Osteocyte (in vitro differentiated cells): ENCODE measurements at places on chromosomes 13 and 19. TPM values are rescaled to one million over a fixed set of nuclear protein-coding genes. Genes with fewer than 3 reads are reported as not detected.

GRCh38 chr13:102183509-102184182 lies 218.2 kb downstream of the FGF14 start:
- no peak overlapping the region for H3K4me3 ChIP-seq
- no peak for DNase-seq

- H3K27ac ChIP-seq, result peak overlapping the region; percentile 64
- H3K36me3 ChIP-seq, result peaks cover 2% of the 10 kb centered on the region
- H3K27me3 ChIP-seq, result no peaks in the 10 kb centered on the region
- no peak for DNase-seq
These were observed 27.2 kb downstream of the GPX4 start for GRCh38 chr19:1130771-1131717.

DNA sequence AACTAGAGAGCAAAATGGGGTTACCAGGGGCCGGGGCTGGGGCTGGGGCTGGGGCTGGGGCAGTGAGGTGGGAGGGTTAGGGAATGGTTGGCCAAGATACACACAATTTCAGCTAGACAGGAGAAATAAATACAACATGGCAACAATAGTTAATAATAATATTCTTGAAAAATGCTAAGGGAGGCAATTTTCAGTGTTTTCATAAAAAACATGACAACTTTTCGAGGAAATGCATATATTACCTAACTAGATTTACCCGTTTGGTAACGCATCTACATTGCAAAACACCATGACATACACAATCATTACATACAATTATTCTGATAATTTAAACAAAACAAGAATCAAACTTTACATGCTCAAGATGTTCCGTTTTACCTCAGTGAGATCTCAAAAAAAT lies 12.2 kb downstream of the RFPL4AL1 start:
- H3K27me3 ChIP-seq, result no peaks in the 10 kb centered on the region
- no peak for DNase-seq
- no peak overlapping the region for H3K27ac ChIP-seq
- H3K4me1 ChIP-seq, result no peaks in the 10 kb centered on the region
- no peak overlapping the region for H3K4me3 ChIP-seq

DNA sequence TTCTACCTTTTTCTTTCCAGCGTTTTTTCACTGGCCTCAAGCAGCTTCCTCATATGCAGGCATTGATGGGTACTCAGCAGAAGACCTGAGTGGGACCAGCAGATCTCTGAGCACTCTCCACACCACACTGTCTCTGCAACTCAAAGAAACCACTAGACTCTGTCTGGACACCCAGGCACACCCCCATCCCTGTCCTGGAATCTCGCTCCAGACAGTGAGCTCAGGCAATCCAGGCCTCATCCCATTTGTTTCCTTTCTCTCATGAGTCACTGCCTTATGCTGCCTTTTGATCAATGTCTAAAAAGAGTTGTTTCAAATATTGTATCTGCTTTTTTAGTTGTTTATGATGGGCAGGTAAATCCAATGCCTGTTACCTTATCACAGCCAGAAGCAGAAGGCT lies 19.7 kb upstream of the POP4 start:
- H3K4me1 ChIP-seq, result no peaks in the 10 kb centered on the region
- no peak for DNase-seq
- no peak overlapping the region for H3K27ac ChIP-seq
- no peaks in the 10 kb centered on the region for H3K36me3 ChIP-seq
- H3K4me3 ChIP-seq, result no peak overlapping the region

Gene ZNF69
- total RNA-seq, result 11.9 and 14.2 TPM in 2 replicates

Gene PDE4C
- 0.21 TPM in 1 of 2 replicates, not detected in the other for total RNA-seq

DNA sequence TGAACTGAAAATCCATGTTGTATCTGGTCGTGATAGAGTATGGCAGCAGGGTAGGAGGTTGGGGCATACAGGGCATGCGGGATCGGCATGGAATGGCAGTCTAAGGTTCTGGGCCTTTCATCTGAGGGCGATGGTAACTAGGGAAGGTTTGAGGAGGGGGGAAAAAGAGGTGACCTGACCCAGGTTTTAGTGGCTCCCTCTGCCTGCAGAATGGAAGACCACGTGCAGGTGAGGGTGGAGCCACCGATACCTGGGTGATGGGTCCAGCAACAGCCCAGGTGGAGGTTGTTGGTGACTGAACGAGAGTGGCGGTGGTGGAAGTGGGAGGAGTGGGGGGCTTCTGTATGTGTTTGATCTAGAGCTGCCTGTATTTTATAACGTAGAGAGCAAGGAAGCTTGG lies 3.8 kb downstream of the ZNF749 start:
- peak; percentile 36 for DNase-seq
- H3K27me3 ChIP-seq, result no peaks in the 10 kb centered on the region
- no peak overlapping the region for H3K4me3 ChIP-seq
- H3K4me1 ChIP-seq, result peaks cover 20% of the 10 kb centered on the region
- no peak overlapping the region for H3K27ac ChIP-seq

GRCh38 chr19:54325631-54326030 lies 12.7 kb upstream of the LILRA5 start:
- no peaks in the 10 kb centered on the region for H3K27me3 ChIP-seq
- no peaks in the 10 kb centered on the region for H3K4me1 ChIP-seq
- H3K27ac ChIP-seq, result no peak overlapping the region
- no peak overlapping the region for H3K4me3 ChIP-seq
- H3K36me3 ChIP-seq, result no peaks in the 10 kb centered on the region

Gene OCEL1
- total RNA-seq, result 24.8 and 28.5 TPM in 2 replicates

DNA sequence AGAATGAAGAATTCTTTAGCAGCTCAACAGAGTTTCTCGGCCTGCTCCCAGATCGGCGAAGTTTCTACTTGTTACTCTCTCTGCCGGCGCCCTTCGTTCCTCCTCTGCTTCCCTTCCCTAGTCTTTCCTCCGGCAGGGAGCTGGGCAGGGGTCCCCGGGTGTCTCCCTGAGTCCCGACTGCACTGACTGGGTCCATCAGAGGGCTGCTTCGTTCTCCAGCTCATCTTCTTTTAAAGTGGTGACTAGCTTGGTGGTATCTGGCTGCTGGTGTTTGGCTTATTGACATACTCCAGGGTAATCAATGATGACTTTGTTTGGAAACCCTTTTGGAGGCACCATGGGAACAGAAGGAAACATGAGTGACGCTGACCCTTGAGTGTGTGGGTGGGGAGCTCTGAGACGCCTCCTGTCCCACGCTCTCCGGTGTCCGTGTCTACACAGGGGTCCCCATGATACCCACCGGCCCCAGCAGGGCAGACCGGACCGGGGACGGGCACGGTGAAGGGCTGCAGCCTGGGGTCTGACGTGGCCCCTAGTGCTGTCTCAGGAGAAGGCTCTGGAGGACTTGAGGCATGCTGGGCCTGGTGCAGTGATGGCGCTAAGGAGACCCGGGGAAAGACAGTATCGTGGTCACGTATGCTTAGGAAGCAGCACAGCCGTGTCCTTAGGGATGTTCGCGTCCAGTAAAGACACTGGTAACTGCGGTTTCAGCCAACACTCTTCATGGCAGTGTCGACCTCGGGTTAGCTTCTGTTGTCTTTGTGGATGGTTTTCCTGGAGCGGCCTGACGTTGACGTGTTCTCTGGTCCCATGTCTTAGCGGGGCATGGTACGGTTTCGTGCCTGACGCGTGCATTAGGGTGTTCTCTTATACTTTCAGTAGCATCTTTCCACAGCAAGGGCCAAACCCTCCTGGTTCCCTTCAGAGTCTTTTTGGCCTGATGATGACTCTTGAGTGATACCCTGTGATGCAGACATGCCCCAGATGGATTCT lies 23.8 kb downstream of the NAXD start:
- no peak overlapping the region for H3K27ac ChIP-seq
- no peaks in the 10 kb centered on the region for H3K27me3 ChIP-seq
- peaks cover 55% of the 10 kb centered on the region for H3K36me3 ChIP-seq
- no peak for DNase-seq
- H3K4me3 ChIP-seq, result no peak overlapping the region
